ENCODE measurements at places on chromosomes 5 and 9. TPM values are rescaled to one million over a fixed set of nuclear protein-coding genes. Genes with fewer than 3 reads are reported as not detected.

The NME5 gene
- total RNA-seq, result 17.0 TPM

The MOB3B gene
- total RNA-seq, result 19.3 TPM

- DNase-seq, result no peak
These were observed 16.7 kb downstream of the GDA start for GRCh38 chr9:72165821-72166547.

DNA sequence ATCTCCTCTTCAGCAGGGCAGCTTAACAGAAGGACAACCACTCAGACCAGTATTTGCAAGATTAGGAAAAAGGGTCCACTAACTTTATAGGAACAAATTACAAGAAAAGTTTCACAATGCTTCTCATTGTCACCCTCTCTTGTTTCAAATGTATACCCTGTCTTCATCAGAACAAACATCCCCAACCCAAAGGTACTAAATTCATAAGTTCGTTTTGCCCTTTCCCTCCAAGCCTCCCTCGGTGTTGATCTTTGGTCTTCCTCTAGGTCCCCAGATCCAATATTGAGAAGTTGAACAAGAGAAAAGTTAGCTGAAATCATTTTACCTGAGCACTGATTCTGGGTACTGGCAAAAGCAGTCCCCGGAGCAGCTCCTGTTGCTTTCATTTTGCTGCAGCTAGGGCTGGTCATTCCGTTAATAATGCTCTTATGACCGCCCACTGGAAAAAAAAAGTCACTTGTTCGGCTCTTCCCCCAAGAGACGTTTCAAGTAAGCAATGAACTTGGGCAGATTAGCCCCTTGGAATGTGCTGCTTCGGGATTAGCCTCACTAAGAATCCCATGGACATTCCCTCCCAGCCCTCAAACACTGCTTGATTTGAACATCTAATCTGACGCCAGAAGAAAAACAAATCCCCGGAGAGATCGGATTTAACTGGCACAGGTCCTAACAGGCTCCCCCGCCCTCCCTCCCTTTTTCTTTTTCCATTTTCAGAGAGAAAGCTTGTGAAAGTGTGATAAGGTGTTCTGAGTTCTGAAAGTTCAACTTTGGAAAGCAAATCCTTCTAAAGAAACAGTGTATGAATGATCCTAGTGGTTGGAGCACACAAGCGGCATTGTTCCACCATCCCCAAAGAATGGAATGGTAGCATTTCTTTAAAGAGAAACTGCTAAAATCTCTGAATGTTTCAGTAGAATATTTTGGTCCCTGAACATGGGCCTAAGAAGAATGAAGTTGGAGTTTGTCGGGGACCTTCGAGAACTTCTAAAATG lies 252.5 kb downstream of the TRPM3 start:
- DNase-seq, result no peak

- no peak for DNase-seq
These were observed 21.7 kb downstream of the FER start for GRCh38 chr5:108769352-108769751.

DNA sequence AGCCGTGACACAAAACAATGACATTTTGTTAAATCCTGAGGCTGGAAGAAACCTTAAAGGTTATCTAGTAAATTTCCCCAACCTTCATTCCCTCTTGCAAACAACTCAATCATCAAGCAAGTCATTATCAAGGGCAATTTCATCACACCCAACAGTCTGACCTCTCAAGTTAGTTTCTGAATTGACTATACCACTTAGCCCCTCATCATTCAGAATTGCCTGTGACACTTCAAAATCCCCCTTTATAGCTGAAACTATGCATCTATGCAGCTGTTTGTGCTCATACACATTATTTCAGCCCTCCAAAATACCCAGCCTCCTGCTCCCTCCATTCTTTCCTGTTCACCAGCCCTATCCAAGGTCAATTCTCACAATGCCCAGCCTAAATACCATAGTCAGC lies 24.6 kb downstream of the LPAR1 start:
- no peak for DNase-seq

DNA sequence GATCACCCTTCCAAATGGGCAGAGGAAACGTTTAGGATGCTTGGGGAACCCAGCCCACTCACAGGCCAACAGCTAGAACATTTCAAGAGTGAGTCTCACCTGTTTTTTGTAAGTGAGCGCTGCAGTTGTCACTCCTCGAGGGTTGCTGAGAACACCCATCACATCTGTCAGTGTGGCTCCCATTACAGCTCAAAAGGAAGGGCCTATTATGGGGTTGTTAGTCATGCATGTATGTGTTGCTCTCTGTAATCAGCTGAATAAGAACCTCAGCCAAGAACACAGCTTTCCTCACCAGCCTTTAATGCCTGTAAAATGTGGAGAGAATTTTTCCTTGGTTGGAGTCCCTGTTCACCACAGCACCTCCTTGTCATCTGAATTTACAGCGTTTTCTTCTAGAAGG lies 196.3 kb upstream of the KLF4 start:
- DNase-seq, result no peak

DNA sequence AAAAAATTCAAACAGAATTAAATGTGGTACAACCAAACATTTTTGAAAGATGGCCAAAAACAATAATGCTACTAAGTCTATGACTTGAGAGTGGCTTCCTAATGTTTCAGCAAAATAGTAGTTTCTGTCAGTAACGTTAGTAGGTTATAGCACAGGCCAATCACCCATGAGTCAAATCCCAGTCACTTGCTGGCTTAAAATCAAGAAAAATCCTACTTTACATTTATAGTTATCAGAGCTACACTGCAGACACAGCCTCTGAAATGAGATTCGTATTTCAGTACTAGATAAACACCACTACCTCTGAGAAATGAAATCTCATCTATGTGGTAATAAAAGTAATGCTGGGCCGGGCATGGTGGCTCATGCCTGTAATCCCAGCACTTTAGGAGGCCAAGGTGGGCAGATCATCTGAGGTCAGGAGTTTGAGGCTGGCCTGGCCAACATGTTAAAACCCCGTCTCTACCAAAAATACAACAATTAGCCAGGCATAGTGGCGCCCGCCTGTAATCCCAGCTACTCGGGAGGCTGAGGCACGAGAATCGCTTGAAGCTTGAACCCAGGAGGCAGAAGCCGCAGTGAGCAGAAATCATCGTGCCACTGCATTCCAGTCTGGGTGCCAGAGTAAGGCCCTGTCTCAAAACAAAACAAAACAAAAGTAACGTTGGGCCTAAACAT lies 6.1 kb downstream of the ZDHHC21 start:
- no peak for DNase-seq

The ZBED3 gene
- total RNA-seq, result 16.6 TPM

The PCDHGA12 gene
- 10.2 TPM for total RNA-seq

The SLC34A3 gene
- total RNA-seq, result 0.49 TPM

DNA sequence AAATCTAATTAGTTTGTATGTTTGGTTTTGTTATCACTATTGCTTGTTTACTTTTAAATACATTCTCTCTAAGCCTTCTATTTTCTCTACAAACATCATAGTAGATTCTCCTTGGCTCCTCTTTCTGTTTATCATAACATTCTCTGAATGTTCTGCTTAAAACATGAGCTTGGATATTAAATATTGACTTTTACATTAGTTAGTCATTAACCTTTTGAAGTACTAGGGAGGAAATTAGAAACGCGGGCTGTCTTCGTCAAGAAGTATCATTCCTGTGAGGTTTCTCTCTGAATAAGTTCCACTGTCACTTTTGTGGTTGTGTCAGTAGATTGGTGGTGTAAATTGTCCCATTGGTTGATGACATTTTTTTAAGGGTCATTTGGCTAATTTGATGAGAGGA lies 821.5 kb downstream of the EFNA5 start:
- no peak for DNase-seq

- peak; percentile 11 for DNase-seq
These were observed 460 bp upstream of the ACO1 start for GRCh38 chr9:32384002-32384363.

DNA sequence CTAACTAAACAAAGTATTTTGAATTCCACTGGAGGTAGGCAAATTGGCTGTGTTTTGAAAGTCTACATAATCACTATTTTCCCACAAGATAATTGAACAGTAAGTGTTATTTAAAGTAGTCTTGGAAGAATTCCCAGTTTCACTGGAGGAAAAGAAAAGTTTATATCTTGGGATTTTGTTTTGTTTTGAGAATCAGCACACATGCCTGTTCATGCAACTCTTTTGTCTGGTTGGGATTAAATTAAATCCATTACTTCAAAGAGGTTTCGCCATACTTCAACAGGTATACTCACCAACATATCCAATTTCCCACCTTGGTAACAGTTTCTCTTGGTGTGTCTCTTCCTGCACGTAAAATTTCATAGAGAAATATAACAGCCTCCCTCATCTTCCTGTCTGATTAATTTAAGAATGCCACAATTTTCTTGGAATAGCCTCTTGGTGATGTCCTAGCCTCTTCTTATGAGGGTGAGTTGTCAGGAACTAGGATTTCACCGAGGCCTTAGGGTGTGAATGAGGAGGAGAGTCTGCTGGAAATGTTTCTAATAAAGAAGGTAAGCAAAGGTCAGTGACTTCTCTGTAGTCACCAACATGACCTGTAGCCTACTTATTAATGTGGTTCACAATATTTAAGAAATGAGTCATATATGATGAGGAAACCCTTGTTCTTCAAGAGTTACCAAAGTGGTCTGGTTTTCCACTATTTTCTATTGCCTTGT lies 48.1 kb downstream of the ITGA2 start:
- DNase-seq, result no peak

The RASEF gene
- 30.3 TPM for total RNA-seq

DNA sequence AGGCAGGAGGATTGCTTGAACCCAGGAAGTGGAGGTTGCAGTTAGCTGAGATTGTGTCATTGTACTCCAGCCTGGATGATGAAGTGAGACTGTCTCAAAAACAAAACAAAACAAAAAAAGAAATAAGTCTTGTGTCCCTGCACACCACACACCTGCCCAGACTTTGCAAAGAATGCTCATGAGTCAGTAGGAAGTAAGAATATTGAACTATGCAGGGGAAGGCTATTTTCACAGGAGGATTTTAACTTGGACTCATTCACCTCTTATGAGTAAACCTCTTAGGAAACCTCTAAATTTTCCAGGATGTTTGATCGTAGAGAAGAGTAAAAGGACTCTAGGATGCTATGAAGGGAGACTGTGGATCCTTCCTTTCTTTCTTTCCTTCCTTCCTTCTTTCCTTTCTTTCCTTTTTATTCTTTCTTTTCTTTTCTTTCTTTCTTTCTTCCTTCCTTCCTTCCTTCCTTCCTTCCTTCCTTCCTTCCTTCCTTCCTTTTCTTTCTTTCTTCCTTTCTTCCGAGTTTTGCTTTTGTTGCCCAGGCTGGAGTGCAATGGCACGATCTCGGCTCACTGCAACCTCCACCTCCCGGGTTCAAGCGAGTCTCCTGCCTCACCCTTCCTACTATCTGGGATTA lies 96.7 kb upstream of the CLINT1 start:
- DNase-seq, result no peak

- DNase-seq, result peak; percentile 52
These were observed 21.1 kb downstream of the FAM219A start for GRCh38 chr9:34437006-34437925.

The ADCY2 gene
- 2.4 TPM for total RNA-seq

DNA sequence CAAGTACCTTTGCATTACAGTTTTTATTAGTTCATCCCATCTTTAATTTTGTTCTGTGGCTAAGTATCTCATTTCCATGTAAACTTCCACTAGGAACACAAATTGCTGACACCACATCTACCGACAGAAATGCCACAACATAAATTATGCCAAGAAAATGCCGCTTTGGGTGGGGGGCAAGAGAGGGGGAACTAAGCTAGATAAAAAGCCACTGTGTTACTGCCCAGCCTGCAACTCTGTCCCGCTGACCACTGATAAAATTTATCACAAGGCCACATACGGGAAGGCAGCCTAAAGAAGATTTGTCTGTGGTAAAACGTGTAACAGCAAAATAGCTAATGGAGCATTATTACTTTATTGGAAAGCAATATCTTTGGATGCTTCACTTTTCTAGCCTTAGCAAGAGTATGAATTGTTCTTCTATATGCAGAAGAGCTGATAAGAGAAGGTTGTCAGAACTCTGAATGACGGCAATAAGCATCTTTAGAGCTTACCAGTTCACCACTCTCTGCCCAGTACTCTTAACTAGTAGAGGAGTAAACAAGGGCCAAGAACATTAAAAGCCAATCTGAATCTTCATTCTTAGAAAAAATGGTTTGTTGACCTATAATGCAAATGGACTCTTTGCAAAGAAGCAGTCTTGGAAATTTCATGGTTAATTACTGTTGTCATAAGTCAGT lies 172.2 kb upstream of the MEF2C start:
- DNase-seq, result no peak

- DNase-seq, result no peak
These were observed 268.4 kb upstream of the PANK3 start for GRCh38 chr5:168847511-168848073.
